Sigmoid colon (tissue), 7 donors: ENCODE measurements at places on chromosomes 12 and 14. TPM values are rescaled to one million over a fixed set of nuclear protein-coding genes. Genes with fewer than 3 reads are reported as not detected.

CLEC4A gene
- 5.5 TPM for polyA plus RNA-seq

DNA sequence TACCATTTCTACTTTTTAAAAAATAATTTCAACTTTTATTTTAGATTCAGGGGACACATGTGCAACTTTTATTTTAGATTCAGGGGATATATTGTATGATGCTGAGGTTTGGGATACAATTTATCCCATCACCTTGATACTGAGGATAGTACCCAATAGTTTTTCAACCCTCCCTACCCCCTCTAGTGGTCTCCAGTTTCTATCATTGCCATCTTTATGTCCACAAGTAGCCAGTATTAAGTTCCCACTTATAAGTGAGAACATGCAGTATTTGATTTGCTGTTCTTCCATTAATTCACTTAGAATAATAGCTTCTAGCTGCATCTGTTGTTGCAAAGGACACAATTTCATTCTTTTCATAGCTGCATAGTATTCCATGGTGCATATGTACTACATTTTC is 162.5 kb downstream of the ANKS1B start:
- no peaks in the 10 kb centered on the region for H3K4me1 ChIP-seq
- H3K27me3 ChIP-seq: no peaks in the 10 kb centered on the region
- no peak overlapping the region for H3K4me3 ChIP-seq
- no peak for DNase-seq
- no peak overlapping the region for H3K27ac ChIP-seq

PRMT5 gene
- polyA plus RNA-seq: 66.7 TPM

- peak overlapping the region; percentile 71 for H3K27ac ChIP-seq
- H3K4me1 ChIP-seq: peaks cover 46% of the 10 kb centered on the region
- no peaks in the 10 kb centered on the region for H3K36me3 ChIP-seq
Observed at GRCh38 chr12:15688202-15688736, 100.9 kb downstream of the EPS8 start.

DNA sequence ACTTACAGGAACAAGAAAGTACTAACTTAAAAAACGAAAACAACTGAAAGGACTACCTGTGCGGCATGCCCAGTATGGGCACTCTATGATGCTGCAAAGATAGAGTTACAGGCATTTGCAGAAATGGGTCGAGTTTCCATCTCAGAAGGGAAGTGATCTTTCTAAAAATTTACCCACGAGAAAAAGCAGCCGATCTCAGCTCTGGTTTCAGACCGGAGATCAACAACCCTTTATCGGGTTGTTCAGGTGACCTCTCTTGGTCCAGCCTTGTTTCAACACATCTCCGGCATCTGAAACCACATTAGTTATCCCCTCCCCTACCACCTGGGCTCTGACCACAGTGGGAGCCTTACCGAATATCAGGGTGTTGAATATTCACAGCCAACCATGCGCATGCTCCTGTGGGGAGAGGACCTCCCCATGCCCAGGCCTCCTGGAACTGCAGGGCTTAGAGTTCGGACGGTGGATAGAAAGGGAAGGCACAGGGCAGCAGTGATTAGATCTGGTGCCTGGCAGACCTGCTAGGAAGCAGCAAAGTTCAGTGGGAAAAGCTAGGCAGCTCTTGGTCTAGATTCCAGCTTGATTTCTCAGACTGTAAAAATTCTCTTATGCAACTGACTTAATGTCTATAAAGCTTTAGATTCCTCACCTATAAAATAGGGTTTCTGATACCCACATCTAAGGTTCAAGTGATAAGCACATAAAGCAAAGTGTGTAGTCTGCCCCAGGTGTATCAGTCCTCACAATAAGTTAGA is 906.0 kb downstream of the VRK1 start:
- H3K36me3 ChIP-seq: no peaks in the 10 kb centered on the region
- DNase-seq: no peak
- no peak overlapping the region for H3K27ac ChIP-seq
- H3K4me1 ChIP-seq: no peaks in the 10 kb centered on the region

FIGNL2 gene
- polyA plus RNA-seq: 0.36 TPM

- no peaks in the 10 kb centered on the region for H3K36me3 ChIP-seq
- H3K4me3 ChIP-seq: peak overlapping the region; percentile 83
- no peaks in the 10 kb centered on the region for H3K27me3 ChIP-seq
- peaks cover 45% of the 10 kb centered on the region for H3K4me1 ChIP-seq
- H3K27ac ChIP-seq: peak overlapping the region; percentile 87
Observed at GRCh38 chr14:105094193-105094907, 29.1 kb upstream of the GPR132 start.

DNA sequence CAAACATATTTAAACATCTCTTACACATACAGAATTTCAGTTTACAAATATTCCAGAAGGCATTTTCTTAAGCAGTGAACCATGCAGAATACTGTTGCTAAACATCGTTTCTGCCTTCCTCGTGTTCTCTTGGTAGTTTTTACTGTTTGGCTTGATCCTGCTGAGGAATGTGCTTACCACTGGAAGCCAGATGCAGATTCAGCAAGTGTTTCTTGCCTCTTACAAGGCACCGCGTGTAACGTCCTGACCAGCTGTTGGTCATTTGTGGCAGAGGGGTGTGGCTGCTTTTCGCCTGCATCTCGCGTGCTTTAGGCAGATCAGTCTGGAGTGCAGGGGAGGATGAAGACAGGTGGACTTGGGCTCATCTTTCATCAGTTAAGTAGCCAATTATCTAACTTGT is 12.4 kb downstream of the EIF2B1 start:
- H3K4me3 ChIP-seq: no peak overlapping the region
- DNase-seq: no peak
- H3K27me3 ChIP-seq: no peaks in the 10 kb centered on the region
- peaks cover 69% of the 10 kb centered on the region for H3K36me3 ChIP-seq
- no peak overlapping the region for H3K27ac ChIP-seq
- peaks cover 3% of the 10 kb centered on the region for H3K4me1 ChIP-seq

GSG1 gene
- not detected for polyA plus RNA-seq

BEGAIN gene
- 0.90 TPM for polyA plus RNA-seq

DNA sequence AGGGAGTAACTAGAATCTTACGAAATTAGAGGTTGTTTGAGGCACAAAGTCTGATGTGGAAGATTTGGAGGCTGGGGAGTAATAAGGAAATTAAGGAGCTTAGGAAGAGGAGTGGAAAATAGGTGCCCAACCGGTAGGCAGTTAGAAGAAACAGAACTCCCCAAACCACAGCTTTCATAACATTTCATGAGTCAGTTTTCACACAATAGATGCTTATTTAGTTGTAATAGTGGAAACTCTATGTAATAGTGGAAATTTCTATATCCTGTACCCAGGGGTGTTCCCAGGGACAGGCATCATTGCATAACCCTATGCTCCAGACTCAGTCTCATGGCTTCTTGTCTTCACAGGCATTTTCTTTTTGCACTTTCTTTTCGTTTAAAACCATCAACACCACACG is 8.3 kb downstream of the C3AR1 start:
- no peak for DNase-seq
- H3K4me3 ChIP-seq: no peak overlapping the region
- no peaks in the 10 kb centered on the region for H3K27me3 ChIP-seq

GRCh38 chr12:120181991-120182631 is 12.4 kb downstream of the GCN1 start:
- H3K27me3 ChIP-seq: no peaks in the 10 kb centered on the region
- H3K4me1 ChIP-seq: no peaks in the 10 kb centered on the region
- H3K36me3 ChIP-seq: peaks cover 87% of the 10 kb centered on the region
- H3K27ac ChIP-seq: no peak overlapping the region

- H3K27ac ChIP-seq: no peak overlapping the region
- H3K4me3 ChIP-seq: no peak overlapping the region
- H3K36me3 ChIP-seq: peaks cover 10% of the 10 kb centered on the region
- H3K27me3 ChIP-seq: no peaks in the 10 kb centered on the region
Observed at GRCh38 chr12:2633176-2633824, 161.5 kb upstream of the FKBP4 start.

DNA sequence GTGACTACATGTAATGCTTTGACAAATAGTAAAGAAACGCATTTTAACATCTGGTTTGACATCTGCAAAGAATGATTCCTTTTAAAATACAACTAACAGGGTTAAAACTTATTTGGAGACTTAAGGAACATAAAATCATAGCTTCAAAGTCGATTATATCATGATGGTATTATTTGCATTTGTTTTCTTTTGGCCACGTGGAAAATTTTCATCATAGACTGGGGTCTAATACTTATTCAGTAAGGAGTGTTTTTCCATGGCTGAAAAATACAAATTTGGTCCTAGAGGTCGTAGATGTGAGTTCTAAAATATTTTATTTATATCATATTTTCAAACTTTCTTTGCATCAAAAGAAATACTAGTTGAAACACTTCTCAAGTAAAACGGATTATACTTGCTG is 31.5 kb upstream of the LMNTD1 start:
- no peaks in the 10 kb centered on the region for H3K36me3 ChIP-seq
- peak overlapping the region; percentile 50 for H3K27ac ChIP-seq
- no peak for DNase-seq
- H3K4me1 ChIP-seq: peaks cover 11% of the 10 kb centered on the region
- H3K4me3 ChIP-seq: no peak overlapping the region

DNA sequence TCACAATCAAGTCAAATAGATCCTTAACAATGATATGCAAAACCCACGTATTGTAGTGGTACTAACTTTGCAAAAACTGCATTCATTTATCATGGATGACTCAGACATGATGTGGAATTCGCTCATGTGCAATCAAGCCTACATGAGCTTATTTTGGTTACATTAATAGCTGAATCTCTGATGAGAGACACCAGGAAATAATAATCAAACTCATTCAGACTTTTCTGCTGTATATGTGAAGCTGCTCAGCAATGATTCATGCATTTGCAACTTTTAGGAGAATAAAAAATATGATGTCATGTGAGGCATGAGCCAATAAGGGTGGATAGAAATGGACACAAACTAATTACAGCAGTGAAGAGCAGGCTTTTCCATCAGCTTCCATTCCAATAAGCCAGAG is 1075.8 kb upstream of the TMEM132C start:
- no peaks in the 10 kb centered on the region for H3K27me3 ChIP-seq
- no peaks in the 10 kb centered on the region for H3K4me1 ChIP-seq
- no peak overlapping the region for H3K27ac ChIP-seq

GRCh38 chr14:61671082-61671481 is 24.2 kb upstream of the HIF1A start:
- H3K4me1 ChIP-seq: no peaks in the 10 kb centered on the region
- H3K27me3 ChIP-seq: no peaks in the 10 kb centered on the region
- H3K27ac ChIP-seq: no peak overlapping the region
- DNase-seq: no peak
- no peak overlapping the region for H3K4me3 ChIP-seq
- no peaks in the 10 kb centered on the region for H3K36me3 ChIP-seq

DNA sequence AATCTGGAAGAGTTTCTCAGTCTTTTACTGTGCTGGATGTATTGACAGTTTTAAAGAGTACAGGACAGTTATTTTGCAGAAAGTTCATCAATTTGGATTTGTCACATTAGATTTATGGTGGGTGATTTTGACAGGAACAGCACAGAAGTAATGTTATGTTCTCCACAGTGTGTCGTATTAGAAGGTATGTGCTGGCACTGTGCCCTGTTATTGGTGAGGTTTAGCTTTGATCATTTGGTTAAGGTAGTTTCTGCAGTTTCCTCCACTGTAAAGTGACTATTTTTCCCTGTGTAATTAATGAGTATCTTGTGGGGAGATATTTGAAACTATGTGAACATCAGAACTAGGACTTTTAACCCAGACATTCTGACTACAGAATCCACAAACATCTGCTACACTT is 308.5 kb upstream of the TBX3 start:
- no peaks in the 10 kb centered on the region for H3K27me3 ChIP-seq
- DNase-seq: no peak
- peaks cover 8% of the 10 kb centered on the region for H3K4me1 ChIP-seq
- no peak overlapping the region for H3K27ac ChIP-seq
- no peak overlapping the region for H3K4me3 ChIP-seq

TMPRSS12 gene
- not detected for polyA plus RNA-seq

TAC3 gene
- not detected for polyA plus RNA-seq

- no peak overlapping the region for H3K27ac ChIP-seq
- no peaks in the 10 kb centered on the region for H3K36me3 ChIP-seq
- H3K4me1 ChIP-seq: no peaks in the 10 kb centered on the region
- no peak overlapping the region for H3K4me3 ChIP-seq
- DNase-seq: no peak
Observed at GRCh38 chr14:80549141-80549540, 337.8 kb upstream of the DIO2 start.

- H3K4me3 ChIP-seq: no peak overlapping the region
- H3K4me1 ChIP-seq: peaks cover 7% of the 10 kb centered on the region
- no peaks in the 10 kb centered on the region for H3K27me3 ChIP-seq
- H3K36me3 ChIP-seq: no peaks in the 10 kb centered on the region
Observed at GRCh38 chr12:16238661-16239060, 38.8 kb downstream of the SLC15A5 start.

TBX3 gene
- polyA plus RNA-seq: 2.4 TPM

DNA sequence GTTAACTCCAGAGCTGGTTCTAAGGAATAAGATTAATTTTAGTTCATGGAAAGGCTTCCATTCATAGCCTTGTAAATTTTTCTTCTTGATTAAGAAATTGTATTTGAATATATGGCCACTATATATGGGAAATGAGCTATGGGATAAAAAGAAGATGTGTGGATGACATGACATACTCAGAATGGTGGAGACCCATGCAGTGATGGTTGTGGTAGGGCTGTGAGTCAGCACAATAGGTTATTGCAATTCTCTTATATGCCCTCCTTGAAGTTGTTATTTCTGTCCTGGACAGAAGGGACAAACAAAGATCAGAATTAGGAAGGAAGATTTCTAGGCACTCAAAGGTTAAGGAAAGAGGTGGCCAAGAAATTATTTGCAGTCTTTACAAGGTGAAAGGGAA is 21.5 kb downstream of the RASSF9 start:
- no peaks in the 10 kb centered on the region for H3K27me3 ChIP-seq
- H3K4me1 ChIP-seq: no peaks in the 10 kb centered on the region
- no peak for DNase-seq

DNA sequence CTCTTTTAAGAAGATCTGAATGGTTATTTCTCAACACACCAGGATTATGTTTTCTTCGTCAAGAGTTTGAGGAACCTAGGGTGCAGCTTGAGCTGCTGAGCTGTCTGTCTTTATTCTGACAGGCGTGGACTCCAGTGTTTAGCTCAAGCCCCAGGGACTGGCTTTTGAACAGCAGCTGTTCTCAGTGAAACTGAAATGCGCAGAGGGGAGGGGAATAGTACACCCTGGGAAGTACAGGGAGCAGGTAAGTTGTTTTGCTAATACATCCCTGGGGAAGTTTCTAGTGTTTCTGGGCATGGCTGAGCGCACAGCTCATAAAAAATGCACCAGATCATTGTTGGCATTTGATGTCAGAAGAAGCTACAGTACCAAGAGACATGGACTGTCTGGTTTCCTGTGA is 659.8 kb downstream of the DIO2 start:
- H3K4me1 ChIP-seq: no peaks in the 10 kb centered on the region
- no peaks in the 10 kb centered on the region for H3K36me3 ChIP-seq
- H3K27ac ChIP-seq: no peak overlapping the region
- no peak for DNase-seq
- no peaks in the 10 kb centered on the region for H3K27me3 ChIP-seq
- no peak overlapping the region for H3K4me3 ChIP-seq
